Globus pallidus (tissue), 1 donor: ENCODE measurements at places on chromosomes 12 and 14.

DNA sequence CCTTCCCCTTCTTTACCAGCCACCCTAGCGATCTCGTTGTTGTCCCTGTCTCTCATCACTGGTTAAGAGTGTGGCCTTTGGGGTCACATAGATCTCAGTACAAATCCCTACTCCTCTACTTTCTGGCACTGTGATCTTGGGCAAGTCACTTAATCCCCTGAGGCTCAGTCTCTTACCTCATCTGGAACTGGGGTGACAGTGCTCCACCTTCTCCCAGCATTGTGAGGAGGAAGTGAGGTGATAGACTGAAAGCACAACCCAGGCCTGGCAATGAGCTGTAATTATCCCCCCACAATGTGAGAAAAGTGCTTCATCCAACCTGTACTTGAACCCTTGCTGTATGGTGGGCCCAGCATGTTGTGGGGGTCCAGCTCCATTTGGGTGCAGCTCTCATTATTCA, 48.0 kb downstream of the IRAK3 start:
- no peak for DNase-seq

DNA sequence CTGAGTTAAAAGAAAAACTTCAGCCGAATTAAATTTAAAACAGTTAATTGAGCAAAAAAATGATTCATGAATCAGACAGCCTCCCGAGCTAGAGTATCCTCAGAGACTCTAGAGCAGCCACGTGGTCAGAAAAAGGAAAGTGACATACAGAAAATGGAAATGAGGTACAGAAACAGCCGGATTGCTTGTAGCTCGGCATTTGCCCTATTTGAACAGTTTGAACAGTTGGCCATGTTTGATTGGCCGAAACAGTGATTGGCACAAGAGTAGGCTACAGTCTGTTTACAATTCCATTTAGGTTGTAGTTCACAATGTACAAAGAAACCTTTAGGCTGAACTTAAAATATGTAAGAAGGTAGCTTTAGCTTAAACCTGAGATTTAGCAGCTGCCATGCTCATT, 12.9 kb upstream of the OXA1L start:
- no peak for DNase-seq

DNA sequence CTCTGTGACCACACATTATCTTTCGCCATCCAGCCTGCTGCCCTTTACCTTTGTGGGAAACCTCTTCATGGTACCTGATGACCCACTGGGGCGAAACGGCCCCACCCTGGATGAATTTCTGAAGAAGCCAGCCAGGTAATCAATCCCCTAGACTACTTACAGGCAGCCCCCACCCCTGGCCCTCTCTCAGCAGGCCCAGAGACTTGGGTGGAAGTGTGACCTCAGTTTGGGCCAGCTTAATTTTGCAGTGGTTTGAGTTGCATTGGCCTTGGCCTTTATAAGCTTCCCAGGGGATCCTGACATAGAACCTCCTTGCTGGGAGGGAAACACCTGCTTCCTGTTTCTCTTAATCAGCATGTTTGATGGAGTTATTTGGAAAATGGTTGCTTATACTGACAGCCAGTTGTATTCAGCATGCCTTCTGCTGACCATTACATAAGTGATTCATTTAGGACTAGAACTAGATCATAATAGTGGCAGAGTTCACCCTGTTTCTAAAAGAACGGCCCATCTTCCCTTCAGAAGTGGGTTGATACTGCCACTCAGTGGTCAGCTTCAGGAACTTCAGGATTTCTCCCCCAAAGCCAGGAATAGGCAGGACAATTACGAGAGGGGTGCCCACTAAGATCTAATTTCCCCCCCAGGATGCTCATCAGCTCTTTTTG, 6.1 kb downstream of the SDR39U1 start:
- DNase-seq, result peak; percentile 68

- peak; percentile 46 for DNase-seq
Observed at GRCh38 chr12:20549108-20549719, 145.9 kb upstream of the SLCO1C1 start.

GRCh38 chr12:30753233-30753632, 1.5 kb downstream of the CAPRIN2 start:
- no peak for DNase-seq

GRCh38 chr14:105841022-105842009, 314.9 kb downstream of the TMEM121 start:
- no peak for DNase-seq

GRCh38 chr12:52073531-52074381, 4.0 kb downstream of the ATG101 start:
- no peak for DNase-seq

- no peak for DNase-seq
Observed at GRCh38 chr12:131749618-131750315, 38.9 kb downstream of the SFSWAP start.

DNA sequence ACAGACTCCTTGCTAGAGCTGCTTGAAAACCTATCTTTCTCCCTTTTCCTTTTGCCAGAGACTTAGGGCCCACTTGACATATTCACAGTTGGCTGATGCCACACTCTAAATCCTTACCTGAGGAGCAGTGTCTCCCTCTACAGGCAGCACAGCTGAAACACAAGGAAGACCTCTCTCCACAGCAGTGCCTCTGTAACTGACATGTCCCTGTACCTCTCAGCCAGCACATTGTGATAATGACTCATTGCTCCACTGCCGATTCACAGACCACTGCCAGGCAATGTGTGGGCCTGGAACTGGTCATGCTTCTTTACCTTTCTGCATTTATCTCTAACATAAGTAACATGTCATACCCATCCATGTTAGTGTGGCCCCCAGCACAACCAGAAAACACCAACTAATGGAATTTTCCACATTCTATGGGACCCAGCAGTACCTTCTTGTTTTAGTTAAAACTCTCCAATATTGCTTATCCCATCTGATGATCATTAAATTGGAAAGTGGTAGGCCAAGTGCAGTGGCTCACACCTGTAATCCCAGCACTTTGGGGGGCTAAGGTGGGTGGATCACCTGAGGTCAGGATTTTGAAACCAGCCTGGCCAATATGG, 56.5 kb downstream of the GTF2A1 start:
- peak; percentile 45 for DNase-seq

GRCh38 chr12:120696626-120697025, 9.7 kb downstream of the MLEC start:
- no peak for DNase-seq
